ENCODE measurements at places on chromosomes 6 and 20.

GRCh38 chr6:14917109-14917910 lies 328.6 kb upstream of the JARID2 start:
- DNase-seq = no peak

GRCh38 chr6:27811451-27811772 lies 100.8 kb downstream of the OR2B2 start:
- DNase-seq = no peak

- DNase-seq = no peak
Measured at GRCh38 chr6:159422041-159422984, 253.1 kb downstream of the FNDC1 start.

DNA sequence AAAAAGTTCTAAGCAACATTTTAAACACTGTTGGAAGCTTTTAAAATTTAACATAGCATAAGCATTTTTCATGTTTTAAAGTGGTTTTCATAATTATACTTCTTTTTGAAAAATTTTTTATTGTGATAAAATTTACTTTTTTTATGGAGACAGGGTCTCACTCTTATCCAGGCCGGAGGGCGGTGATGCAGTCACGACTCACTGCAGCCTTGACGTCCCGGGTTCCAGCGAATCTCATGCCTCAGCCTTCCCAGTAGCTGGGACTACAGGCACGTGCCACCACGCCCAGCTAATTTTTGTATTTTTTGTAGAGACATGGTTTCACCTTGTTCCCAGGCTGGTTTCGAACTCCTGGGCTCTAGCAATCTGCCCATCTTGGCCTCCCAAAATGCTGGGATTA lies 46.1 kb upstream of the TULP4 start:
- no peak for DNase-seq

DNA sequence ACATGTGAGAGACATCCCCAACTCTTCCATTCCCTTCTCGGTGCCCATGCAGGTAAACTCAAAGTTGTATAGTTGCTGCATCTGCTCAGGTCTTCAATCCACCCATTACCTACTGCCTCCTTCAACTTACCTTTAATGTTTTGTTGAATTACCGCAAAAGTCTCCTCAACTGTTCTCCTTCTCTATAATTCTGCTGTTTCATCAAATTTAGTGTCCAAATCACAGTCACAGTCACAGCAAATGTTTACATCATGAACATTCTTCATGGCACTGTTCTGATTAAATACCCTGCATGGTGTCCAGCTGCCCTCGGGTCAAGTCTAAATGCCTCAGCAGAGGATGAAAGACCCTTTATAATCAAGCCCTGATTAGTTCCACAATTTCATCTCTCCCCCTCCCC lies 130.1 kb downstream of the IPCEF1 start:
- no peak for DNase-seq

GRCh38 chr6:142233945-142234682 lies 67.7 kb upstream of the ADGRG6 start:
- no peak for DNase-seq

Data from activated CD4-positive, alpha-beta T cell treated with anti-CD3 and anti-CD28 coated beads, Interleukin-2, amount 50 U/mL, for 1 hour (primary cell).